NCI-H2081 (cell line): ENCODE measurements at places on chromosomes 3 and 15.
A peak's percentile ranks its signal among the peaks of the same experiment; 100 is the strongest.

GRCh38 chr3:168975576-168975975 is 687.9 kb downstream of the MECOM start:
- no peak for DNase-seq

DNA sequence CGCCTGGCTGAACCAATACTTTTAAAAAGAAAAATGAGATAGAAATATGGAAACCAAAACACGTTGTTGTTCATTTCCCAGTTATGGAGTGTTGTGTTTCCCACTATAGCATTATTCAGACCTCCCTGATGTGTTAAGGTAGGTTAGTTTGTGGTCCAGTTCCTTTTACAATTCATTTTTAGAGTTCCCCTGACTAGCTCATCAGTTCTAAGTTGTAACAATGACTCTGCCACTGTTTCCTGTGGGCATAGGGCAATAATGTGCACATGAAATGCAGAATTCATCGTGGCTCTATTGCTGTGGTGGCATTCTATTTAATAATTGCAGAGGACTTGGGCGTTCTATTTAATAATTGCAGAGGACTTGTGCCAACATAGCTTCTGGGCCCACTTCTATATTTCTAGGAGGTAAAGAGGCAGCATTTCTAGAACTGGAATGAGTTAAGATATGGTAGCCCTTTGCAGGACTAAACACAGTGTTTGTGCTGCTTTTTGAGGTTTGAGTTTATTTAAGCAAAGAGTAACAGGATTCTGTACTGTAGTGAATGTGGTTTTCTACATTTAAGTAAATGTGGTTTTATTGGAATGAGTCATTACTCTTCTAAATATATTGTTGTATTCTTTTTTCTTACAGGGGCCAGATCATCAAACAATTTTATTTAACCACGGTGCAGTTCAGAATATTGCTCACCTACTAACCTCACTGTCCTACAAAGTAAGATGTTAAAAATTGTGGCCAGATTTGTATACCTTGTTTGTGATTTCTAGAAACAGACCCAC is 47.5 kb downstream of the ARMC8 start:
- DNase-seq: no peak

- no peak for DNase-seq
These were observed 361.5 kb upstream of the SEMA6D start for GRCh38 chr15:47355759-47356158.

- peak; percentile 32 for DNase-seq
These were observed 2.9 kb downstream of the IFT57 start for GRCh38 chr3:108219336-108219735.
